Panc1 (cell line): ENCODE measurements at places on chromosomes 12 and 14. TPM values are rescaled to one million over a fixed set of nuclear protein-coding genes. Genes with fewer than 3 reads are reported as not detected.

GRCh38 chr12:23290627-23291330 is 658.7 kb downstream of the SOX5 start:
- no peaks in the 10 kb centered on the region for H3K36me3 ChIP-seq
- no peak overlapping the region for H3K27ac ChIP-seq
- no peak for DNase-seq
- no peaks in the 10 kb centered on the region for H3K4me1 ChIP-seq
- H3K4me3 ChIP-seq = no peak overlapping the region

DNA sequence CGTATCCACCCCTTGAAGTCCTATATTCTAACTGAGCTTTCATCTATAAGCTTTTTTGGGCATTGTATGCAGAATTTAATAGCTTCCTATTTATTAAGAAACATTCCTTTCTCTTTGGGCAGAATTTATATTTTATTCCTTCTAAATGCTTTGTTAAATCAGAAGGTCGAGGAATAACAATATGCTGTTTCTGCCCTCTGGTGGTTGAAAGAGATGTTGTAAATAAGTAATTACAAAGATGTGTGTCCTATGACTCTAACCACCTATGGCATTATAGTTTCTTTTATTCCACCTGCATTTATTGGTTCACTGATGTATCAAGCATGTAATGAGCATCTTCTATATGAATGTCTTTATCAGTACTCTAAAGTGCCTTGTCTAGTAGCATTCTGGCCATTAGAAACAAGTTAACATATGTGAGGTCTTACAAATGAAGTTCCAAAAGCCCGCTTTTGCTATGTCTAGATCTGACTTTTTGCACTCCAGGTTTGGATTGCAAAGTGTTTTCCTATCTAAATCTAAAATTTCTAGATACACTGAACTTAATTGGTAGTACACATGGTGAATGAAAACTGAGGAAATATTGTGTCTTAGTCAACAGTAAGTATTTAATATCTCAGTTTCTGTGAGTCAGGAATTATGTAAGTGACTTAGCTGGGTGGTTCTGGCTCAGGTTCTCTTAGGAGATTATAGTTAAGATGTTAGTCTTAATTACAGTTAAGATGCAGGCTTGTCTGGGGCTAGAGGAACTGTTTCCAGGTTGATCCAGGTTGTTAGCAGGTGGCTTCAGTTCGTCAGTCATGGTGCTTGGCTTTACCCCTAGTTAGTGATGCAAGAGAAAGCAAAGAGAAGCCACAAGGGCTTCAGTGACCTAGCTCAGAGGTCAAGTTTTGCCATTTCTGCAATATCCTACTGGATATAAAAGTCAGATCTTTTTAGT is 57.5 kb downstream of the PLEKHA5 start:
- no peak overlapping the region for H3K4me3 ChIP-seq
- H3K27me3 ChIP-seq = no peaks in the 10 kb centered on the region
- peak; percentile 35 for DNase-seq
- H3K36me3 ChIP-seq = no peaks in the 10 kb centered on the region
- H3K4me1 ChIP-seq = no peaks in the 10 kb centered on the region
- H3K27ac ChIP-seq = no peak overlapping the region

GRCh38 chr12:96295532-96296160 is 101.5 kb downstream of the ELK3 start:
- H3K4me3 ChIP-seq = no peak overlapping the region
- no peak for DNase-seq
- H3K27me3 ChIP-seq = no peaks in the 10 kb centered on the region
- no peaks in the 10 kb centered on the region; the same call in none of the 2 replicates for H3K36me3 ChIP-seq
- H3K4me1 ChIP-seq = no peaks in the 10 kb centered on the region

GRCh38 chr14:22898302-22899090 is 15.5 kb downstream of the REM2 start:
- H3K27me3 ChIP-seq = no peaks in the 10 kb centered on the region
- H3K4me3 ChIP-seq = no peak overlapping the region
- H3K27ac ChIP-seq = no peak overlapping the region
- DNase-seq = no peak
- H3K4me1 ChIP-seq = no peaks in the 10 kb centered on the region

GRCh38 chr14:30034152-30034551 is 106.5 kb upstream of the PRKD1 start:
- H3K4me1 ChIP-seq = no peaks in the 10 kb centered on the region
- no peak overlapping the region for H3K4me3 ChIP-seq
- no peaks in the 10 kb centered on the region for H3K27me3 ChIP-seq
- H3K27ac ChIP-seq = no peak overlapping the region
- H3K36me3 ChIP-seq = no peaks in the 10 kb centered on the region

Gene TMEM132C
- not detected for total RNA-seq

Gene KLHL28
- total RNA-seq = 7.2 TPM
